Left kidney (tissue), 8 donors: ENCODE measurements at places on chromosomes 11 and 22. TPM values are rescaled to one million over a fixed set of nuclear protein-coding genes. Genes with fewer than 3 reads are reported as not detected.

DNA sequence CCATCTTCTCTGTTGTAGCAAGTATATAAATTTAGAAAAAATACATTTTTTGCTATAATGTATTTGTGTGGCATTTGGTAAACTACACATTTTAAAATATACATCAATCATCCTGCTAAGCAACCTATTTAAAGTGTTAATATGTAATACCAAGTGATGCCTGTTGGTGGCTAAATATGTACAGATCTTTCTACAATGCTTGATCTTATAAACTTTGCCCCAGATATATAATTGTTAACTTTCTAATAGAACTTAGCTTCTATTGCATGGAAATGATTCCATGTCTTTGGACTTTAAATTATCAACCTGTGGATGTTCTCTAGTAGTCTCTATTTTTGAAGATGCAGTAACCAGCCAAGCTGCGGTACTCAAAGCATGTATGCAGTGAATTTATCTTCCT is 1260.4 kb upstream of the RAG2 start:
- DNase-seq, result no peak

DNA sequence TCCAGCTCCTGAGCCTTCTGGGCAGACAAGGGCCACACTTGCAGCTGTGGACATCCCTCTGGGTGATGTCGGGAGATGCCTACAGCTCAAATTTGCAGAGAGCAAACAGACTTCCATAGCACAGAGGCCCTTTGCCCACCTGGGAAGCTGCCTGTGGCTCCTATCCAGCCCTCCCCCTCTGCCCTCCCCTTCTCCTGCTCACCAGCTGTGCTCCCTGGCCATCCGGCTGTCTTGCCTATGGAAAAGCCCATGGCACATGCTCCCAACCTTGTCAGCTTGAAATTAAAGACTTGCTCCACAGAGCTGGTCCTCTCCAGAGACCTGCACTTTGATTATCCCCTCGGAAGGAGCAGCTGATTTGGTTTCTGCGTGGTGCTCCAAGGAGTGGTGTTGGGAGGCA is 118.9 kb upstream of the NECTIN1 start:
- DNase-seq, result no peak

GRCh38 chr11:69839516-69839915 is 20.3 kb upstream of the FGF3 start:
- DNase-seq, result no peak

GRCh38 chr11:45815747-45816146 is 10.8 kb downstream of the SLC35C1 start:
- no peak for DNase-seq

GRCh38 chr22:29541845-29542244 is 11.7 kb downstream of the THOC5 start:
- DNase-seq, result no peak

DNA sequence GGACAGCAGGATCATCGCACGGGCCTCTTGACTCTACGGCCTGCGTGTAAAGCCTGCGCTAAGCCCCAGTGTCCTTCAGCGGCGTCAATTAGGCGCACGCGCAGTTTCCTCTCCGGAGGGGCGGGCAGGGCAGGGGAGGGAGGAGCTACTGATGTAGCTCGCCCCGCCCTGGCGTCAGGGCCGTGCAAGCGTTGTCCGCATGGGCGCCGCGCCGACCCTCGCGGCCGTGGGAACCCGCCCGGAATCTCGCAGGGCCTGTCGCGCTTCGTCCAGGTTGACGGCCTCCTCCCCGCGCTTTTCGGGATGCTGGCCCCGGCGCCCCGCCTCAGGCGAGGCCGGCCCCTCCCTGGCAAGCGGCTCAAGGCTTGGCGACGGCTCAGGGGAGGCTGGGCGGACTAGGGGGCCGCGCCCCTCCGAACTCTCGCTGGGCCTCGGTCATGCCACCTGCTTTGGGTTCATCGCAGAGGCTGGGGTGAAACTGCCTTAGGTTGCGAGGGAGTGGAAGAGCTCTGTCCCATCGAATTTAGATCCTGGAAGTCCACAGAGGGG is 61.1 kb downstream of the ST3GAL4 start:
- DNase-seq, result peak; percentile 88

DNA sequence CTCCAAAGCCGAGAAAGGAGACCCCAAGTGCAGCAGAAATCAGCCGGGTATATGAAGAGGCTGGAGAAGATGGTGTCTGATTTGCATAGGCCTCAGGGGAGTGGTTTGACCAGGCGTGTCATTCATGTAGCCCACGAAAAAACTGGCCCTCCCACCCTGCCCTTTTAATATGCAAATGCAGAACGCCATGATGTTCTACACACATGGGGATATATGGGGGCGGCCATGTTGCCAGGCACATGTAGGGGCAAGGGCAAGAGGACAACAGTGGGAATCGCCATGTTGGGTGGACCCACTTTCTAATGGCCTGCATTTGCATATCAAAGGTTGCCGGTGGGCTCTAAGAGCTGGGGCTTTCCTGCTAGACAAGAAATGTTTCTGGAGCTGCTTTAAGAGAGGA is 86.4 kb downstream of the ISX start:
- no peak for DNase-seq

DNA sequence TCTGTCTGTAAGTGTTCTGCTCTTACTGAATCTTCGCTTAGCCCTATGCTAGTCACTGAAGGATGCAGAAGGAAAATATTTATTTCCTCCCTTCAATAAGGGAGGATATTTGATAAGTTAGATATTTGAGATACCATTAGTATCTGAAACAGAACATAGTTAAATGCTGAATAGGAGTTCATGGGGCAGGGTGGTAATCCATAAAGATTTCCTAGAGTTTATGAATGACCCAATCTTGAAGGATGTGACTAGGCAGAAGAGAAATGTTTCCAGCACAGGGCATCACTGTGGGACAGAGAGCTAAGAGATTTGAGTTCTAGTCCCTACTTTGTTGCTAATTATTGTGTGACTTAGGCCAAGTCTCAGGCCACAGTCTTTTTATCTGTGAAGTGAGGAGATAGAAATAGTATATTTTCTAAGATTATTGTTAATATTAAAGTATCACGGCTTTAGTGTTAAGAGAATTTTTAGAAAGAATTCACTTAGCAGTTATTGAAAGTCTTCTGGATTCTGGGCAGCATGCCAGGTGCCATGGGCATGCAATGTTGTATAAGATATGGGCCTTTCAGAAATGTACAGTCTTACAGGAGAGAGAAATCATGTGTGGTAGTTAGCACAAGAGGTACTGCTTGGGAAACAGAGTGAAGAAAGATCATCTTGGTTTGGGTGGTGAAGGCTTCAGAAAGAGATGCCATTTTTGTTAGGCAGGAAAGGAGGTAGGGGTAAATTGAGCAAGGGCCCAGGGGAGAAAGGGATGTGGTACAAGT is 24.0 kb downstream of the SWAP70 start:
- no peak for DNase-seq

DNA sequence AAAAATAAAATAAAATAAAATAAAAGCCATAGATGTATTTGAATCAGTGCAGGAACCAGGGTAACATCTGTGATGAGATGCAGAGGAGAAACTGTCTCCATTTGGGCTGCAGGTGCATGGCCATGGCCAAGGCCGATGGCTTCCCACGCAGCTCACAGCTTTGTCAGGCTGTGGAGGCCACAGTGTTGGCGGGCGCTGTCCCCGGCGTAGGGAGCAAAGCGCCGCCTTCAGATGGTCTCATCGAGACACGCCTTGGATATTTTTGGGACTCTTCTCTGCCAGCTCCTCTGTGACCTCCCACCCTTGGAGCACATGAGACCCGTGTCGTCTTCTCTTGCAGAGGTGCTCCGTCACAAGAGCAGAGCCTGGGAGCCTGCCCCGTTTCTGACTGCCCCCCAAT is 38.6 kb downstream of the MUC6 start:
- no peak for DNase-seq

GRCh38 chr22:24190596-24191208 is 9.4 kb downstream of the SUSD2 start:
- DNase-seq, result no peak

- DNase-seq, result no peak
These were observed 739.0 kb downstream of the CNTN5 start for GRCh38 chr11:99759787-99760186.

DNA sequence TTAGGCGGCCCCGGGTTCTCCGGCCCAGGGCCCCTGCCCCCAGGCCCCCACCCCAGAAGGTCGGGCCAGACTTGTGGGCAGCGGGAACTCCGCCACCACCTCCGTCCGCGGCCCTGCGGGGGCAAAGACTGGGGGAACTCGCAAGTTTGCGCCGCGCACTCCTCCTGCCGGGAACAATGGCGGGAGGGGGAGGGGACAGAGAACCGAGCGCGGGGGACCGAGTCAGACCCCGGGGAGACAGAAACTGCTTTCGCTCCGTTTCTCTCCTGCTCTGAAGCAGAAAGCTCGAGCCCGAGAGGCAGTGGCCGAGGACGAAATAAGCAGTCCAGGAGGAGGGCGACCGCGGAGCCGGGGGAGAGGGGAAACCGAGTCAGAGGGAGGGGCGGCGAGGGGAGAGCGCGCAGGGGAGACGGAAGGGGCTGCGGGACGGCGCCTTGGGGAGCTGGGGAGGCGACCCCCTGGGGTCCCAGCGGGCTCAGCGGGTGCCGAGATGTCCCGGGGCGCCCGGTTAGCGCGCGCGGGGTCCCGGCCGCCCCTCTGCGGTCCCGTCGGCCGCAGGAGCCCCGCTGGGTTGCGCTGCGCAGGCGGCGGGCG is 555 bp downstream of the TP53I11 start:
- no peak for DNase-seq

- no peak for DNase-seq
These were observed 15.9 kb downstream of the OSBPL5 start for GRCh38 chr11:3148990-3149851.

- peak; percentile 37 for DNase-seq
These were observed 52.9 kb downstream of the UVRAG start for GRCh38 chr11:75867778-75868374.

DNA sequence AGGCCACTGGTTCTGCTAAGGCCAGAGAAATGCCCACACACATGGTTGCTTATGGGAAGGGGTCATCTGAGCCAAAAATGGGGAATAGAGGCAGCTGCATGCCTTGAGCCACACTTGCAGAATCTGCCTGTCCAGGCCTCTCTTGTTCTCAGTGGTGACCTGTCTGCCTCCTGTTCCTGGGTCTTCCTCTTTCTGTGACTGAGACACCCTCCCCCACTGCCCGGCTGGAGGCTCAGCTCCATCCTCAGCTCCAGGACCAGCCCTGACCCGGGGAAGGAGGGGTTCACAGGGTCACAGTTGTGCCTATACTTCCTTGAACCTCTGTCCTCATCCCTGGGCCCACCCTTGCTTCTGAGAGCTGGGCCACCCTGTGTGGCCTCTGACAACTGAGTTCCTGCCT is 52.3 kb downstream of the CSF2RB start:
- no peak for DNase-seq

GRCh38 chr22:21051831-21052400 is 6.2 kb downstream of the LRRC74B start:
- DNase-seq, result no peak

The PAX6 gene
- polyA plus RNA-seq, result 0.15 TPM

The LRRC10B gene
- 0.63 TPM for polyA plus RNA-seq

The MOGAT2 gene
- polyA plus RNA-seq, result 1.1 TPM

The GGTLC2 gene
- polyA plus RNA-seq, result not detected

The TRIM49D2 gene
- polyA plus RNA-seq, result not detected

The CECR2 gene
- polyA plus RNA-seq, result 23.2 TPM

The MIAT gene
- 0.52 TPM for polyA plus RNA-seq

The CHADL gene
- 2.7 TPM for polyA plus RNA-seq
